ENCODE measurements at places on chromosomes 5 and 9.

DNA sequence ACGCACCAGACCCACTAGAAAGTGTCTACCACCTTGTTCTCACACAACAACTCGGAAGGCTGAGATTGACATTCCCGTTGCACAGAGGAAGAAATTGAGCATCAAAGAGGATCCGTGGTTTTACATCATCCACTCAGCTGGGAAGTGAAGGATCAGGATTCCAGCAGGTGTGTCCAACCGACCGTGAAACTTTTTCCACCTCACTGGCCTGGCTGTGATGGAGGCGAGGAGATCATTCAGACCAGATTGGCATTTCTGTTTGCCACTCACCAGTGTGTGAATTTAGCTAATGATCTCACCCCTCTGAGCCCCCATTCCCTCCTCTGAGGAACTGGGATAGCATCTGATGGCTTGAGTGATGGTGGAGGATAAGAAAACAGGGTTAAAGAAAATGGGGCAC is 46.7 kb upstream of the CPLX2 start:
- no peak for DNase-seq

- no peak for DNase-seq
These were observed 17.4 kb downstream of the GLE1 start for GRCh38 chr9:128521956-128522355.

GRCh38 chr5:81189875-81190498 is 43.1 kb upstream of the CKMT2 start:
- DNase-seq = no peak

DNA sequence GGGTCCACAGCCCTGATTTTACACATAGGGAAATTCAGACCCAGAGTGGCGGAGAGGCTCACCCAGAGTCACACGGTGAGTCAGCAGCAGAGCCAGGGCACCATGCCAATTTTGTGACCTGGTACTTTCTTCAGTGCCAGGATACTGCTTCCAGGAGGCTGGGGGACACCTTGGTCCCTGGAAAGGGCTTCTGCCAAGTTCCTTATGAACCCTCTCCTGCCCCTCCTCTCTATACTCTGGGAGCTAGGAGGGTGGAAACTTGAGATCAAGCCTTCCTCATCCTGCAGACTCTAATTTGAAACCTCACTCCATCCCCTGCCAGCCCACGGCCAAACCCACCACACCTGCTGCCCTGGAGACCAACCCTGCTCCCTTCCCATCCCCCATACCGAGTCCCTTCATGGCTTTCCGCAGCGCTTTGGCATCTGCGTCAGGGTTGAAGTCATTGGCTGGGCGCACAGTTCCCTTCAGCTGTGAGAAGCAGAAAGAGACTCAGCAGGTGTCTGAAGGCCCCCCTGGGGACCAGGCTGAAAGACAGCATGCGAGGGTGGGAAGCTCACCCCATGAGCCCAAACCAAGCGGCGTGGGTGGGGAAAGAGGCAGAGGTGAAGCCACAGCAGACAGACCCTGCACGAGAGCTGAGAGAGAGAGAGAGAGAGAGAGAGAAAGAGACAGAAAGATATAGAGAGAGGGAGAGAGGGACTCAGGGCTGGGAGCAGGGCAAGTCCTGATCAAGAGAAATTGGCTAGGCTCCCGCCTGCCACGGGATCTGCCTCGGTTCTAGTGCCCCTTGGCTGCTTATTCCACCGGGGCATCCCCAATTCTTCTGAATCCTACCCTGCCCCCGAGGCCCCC is 33.5 kb downstream of the ANXA6 start:
- DNase-seq = no peak

DNA sequence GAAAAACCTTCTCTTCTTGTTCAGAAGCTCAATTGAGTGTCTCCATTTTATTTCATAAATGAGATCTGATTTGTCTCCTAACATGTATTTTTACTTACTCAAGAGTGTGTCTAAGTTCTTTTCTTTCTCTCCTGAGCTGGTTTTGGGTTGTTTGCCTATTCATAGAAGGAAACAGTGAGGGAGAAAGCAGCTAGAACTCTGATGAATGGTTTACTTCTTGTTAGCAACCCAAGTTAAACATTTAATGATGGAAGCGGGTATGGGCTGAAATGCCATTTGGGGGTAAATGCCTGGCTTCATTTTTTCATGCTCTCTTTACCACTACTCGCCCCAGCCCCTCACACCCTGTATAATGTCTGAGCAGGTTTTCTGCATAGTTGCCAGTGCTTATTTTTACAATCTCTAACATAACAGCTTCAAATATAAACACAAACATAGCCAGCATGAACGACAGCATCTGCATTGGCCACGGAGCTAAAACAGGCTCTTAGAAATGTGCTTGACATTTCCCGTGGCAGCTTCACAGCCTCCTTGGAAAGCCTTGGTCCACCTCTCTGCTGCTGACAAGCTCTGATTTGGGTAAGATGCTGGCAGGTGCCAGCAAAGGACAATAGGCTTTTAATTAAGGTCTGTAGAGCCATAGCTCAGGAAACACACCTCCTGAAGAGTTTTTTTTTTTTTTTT is 321.1 kb downstream of the ARHGEF28 start:
- DNase-seq = peak; percentile 33

- DNase-seq = peak; percentile 25
These were observed 16.6 kb upstream of the HEMGN start for GRCh38 chr9:97954550-97954989.

DNA sequence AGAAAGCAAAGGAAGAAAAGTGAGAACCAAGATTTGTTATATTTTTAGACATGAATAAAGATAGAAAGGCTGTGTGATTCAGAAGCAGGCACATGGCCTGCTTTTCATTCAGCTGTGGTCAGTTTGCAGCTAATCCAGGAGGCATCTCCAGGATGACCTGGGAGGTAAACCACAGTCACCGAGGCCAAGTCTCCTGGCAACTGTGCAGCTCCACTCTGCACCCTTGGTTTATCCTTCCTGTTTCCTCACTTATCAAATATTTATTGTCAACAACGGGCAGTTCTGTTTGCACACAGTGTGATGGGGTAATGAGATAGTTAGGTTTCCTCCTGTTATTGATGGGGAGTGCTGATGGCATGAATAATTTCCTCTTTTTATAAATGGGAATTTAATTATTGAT is 243.0 kb downstream of the PSAT1 start:
- DNase-seq = no peak

DNA sequence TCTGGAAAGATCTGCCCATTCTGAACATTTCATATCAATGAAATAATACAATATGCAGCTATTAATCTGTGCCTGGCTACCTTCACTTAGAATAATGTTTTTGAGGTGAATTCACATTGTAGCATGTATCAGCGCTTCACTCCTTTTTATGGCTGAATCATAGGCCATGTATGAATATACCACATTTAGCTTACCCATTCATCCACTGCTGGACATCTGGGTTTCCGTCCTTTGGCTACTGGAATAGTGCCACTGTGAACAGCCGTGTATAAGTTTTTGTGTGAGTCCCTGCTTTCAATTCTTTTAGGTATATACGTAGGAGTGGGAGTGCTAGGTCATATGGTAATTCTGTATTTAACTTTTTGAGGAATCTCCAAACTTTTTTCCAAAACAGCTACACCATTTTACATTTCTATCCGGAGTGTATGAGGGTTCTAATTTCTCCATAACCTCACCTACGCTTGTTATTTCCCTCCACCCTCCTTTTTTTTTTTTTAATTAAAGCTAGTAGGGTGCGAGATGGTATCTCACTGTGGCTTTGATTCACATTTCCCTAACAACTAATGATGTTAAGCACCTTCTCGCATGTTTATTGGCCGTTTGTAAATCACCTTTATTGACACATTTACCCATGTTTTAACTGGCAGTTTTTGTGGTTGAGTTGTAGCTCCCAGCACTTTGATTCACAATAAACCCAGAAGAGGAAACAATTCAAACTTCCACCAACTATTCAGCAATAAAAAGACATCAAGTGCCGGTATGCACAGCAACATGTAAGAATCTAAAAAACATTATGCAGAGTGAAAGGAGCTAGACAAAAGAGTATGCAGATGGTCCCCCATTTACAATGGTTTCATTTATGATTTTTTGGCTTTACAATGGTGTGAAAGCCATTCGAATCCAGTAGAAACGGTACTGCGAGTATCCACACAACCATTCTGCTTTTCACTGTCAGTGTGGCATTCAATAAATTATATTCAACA is 8.1 kb downstream of the SEMA4D start:
- no peak for DNase-seq

GRCh38 chr9:120397453-120397852 is 182.5 kb downstream of the CDK5RAP2 start:
- DNase-seq = peak; percentile 30

GRCh38 chr5:145848854-145849253 is 13.7 kb upstream of the PRELID2 start:
- no peak for DNase-seq

GRCh38 chr9:33197279-33198152 is 30.4 kb upstream of the B4GALT1 start:
- no peak for DNase-seq

- peak; percentile 56 for DNase-seq
These were observed 1.1 kb upstream of the SPIN1 start for GRCh38 chr9:88387036-88387551.

- peak; percentile 69 for DNase-seq
These were observed 122.5 kb downstream of the SLC1A3 start for GRCh38 chr5:36728697-36729543.

DNA sequence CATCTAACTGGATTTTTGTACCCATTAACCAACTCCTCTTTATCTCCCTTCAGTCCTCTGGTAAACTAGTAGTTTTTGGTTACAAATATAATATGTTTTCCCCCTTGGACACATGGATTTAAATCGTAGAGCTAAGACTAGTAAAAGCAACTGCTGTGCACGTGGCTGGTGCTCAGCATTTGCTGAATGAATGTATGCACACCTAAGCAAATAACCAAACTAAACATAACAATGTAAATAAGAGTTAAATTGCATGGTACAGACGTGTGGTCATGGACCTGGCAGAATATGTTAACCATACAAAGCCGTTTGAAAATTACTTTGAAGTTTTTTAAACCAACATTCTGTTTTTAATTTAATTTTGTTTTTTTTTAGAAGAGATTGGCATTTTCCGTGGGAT is 65.2 kb upstream of the FYB1 start:
- DNase-seq = peak; percentile 82

DNA sequence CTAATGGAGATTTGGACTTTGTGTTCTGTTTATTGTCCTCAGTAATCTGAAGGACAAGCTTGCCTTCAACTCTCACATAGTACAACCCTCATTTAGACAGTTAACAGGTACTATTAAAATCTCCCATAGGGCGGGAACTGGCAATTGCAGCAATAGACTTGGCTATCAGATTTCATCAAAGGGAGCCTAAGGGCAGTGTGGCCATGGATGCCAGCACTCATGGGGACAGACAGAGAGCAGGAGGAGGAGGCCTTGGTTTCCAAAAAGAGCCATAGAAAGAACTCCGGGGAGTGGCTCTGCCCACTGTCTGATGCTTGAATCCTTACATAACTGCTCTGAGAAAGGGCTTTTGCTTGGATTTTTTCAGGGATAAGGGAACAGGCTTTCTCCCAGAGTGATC is 6.8 kb downstream of the SLC36A1 start:
- peak; percentile 26 for DNase-seq

- DNase-seq = no peak
These were observed 110.8 kb upstream of the GRIN3A start for GRCh38 chr9:101849102-101849707.

- DNase-seq = no peak
These were observed 8.4 kb downstream of the CARNMT1 start for GRCh38 chr9:75019654-75020053.

DNA sequence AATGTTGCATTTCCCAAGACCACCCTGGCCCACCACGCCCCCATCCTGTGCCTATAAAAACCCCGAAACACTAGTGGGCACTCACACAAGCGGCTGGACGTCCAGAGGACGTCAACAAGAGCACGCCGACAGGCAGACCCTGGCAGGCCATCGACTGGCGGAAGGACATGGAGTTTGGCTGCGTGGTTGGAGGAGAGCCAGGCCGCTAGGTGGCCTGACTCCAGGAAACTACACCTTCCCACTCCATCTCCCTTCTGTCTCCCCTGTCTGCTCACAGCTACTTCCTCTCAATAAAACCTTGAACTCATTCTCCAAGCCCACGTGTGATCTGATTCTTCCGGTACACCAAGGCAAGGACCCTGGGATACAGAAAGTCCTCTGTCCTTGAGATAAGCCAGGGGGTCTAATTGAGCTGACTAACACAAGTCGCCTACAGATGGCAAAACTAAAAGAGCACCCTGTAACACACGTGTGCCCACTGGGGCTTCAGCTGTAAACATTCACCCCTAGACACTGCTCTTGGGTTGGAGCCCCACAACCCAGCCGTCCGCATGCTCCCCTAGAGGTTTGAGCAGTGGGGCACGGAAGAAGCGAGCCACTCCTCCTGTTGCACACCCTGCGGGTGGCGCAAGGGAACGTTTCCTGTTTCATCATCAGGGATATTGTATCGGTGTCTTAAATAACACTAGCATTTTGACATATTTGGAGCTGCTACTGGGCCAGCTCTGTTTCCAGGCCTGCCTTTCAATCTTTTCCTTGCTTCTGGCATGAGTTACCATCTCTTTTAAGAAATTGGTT is 54.5 kb upstream of the TAF11L2 start:
- DNase-seq = no peak

GRCh38 chr5:39187831-39188731 is 31.3 kb downstream of the FYB1 start:
- DNase-seq = peak; percentile 97

- DNase-seq = no peak
These were observed 46.6 kb upstream of the PCA3 start for GRCh38 chr9:76717613-76718012.

DNA sequence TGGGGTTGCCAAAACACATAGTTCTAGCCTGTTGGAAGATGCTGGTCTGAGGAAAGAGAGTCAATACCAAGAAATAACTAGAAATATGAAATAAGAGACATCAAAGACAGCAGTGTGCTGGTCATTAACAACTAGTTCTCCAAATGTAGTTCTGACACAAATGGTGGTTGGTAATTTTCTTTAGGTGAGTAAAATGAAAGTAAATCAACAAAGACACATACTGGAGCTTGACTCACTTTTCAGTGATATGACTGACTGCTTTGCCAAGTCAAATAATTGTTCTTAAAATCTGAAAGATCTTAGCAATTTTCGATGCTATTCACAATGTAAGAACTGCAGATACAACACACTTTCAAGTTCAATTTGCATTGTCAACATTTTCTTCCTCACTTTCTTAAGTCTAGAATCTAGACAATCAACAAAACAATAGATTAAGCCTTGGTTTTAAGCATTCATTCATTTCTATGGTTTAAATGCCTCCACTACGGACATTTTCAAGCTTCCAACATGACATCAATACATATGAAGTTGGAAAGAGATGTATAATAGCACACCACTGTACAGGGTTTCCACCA is 166.8 kb upstream of the MAP3K1 start:
- no peak for DNase-seq

DNA sequence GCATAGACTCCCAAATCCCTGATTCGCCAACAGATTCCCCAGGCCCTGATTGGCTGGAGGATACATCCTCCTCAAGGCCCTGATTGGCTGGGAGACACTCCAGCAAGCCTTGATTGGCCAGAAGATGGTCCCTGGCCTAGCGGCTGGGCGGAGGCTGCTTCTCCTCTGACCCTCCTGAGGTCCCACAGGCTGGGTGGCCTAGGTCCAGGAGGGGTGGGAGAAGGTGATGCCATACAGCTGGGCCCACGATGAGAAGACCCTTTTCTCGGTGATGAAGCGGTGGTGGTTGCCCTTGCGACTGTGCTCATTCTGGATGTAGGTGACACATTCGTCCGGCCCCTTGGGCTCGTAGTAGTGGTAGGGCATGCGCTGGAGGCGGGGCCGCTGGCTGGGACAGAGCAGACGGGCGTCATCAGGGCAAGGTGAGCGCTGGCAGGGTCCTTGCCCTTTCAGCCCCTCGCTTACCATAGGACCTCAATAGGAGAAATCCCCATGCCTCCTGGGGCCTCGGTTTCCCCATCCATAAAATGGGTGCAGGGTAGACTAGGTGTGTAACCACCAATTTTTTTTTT is 9.0 kb upstream of the AK1 start:
- DNase-seq = no peak

- peak; percentile 52 for DNase-seq
These were observed 1093.8 kb upstream of the CDH9 start for GRCh38 chr5:28132151-28132550.
